ENCODE measurements at places on chromosomes 7 and 10.

DNA sequence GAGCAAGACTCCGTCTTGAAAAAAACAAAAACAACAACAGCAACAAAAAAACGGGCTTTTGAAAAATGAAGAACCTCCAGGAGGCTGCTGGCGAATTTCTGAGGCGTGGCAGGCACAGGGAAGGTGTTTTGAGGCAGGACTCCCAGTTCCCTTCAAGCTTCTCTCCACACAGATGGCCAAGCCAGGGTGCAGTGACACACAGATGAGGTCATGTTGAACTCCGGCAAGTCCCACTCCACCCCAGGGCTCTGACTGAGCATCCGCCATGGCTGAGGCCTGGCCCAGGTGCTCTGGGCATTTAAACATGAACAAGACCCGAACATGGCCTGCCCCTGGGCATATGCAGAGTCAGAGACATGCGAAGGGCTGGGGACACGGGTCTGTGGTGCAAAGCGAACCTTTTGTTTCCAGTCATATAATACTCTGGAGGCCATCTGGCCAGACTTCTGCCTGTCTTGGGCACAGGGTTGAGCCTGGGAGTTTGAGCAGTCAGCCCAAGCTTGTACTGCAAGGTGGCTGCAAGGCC is 514.6 kb upstream of the FOXK1 start:
- no peak for DNase-seq

- DNase-seq = no peak
These were observed 252.3 kb downstream of the ARL4A start for GRCh38 chr7:12939694-12940093.

DNA sequence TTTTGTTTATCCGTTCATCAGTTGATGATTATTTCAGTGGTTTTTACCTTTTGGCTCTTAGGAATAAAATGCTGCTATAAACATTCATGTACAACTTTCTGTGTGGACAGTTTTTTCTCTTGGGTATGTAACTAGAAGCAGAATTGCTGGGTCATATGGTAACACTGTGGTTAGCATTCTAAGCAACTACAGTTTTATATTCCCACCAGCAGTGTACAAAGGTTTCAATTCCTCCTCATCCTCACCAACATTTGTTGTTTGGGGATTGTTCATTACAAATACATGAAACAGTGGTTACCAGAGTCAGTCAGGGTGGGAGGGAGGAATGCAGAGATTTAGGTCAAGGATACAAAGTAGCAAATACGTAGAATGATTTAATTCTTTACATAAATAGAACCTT is 97.0 kb downstream of the NPSR1 start:
- no peak for DNase-seq

DNA sequence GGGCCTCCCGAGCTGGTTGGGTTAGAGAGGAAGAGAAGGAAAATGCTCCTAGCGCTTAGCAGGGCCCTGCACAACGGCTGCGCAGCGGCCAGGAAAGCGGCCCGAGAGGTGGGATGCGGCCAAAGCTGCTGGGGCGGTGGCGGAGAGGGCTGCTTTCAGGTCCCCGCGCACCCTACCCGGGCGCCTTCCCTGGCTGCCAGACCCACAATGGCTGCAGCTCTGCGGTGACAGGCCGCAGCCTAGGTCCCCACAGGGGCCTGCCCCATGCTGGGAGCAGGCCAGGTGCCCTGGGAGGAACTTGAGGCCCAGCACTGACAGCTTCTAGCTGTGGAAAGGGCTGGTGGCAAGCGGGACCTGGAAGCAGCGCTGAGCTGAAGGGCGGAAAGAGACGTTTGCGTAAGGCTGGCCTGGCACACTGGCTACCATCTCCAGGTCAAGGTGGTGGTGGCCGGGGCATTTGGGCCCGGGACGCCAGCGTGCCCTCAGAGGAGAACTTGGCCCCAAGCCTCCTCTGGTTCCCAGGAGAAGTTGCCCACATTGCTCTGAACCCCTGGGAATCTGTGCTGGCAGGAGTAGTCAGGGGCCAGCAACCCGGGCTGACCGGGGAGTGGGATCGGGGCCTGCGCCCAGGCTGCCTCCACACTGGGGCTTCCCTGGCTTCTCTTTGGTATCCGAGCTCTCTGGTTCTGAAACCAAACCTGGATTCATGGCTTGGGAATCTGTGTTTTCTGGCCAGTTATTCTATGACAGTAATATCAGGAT is 72.9 kb upstream of the ZNF804B start:
- no peak for DNase-seq

GRCh38 chr7:2182461-2182860 is 50.3 kb downstream of the MAD1L1 start:
- DNase-seq = no peak

DNA sequence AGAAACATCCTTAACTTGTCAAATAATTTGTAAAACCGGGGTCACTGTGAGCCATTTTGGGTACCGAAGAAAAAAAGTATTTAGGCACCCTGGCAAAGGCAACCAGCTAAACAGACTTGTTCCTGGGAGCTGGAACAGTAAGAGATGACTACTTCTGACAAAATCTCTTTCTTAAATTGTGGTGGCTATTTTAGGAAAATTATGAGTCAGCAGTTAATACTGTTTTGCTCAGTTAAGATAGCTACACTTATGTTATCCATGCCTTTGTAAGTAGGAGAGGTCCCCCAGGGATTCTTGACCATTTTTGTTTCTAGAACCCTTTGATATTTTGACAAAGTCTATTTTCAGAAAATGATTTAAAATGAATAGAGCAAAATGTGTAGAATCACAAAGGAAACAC is 68.7 kb downstream of the TAX1BP1 start:
- DNase-seq = no peak

DNA sequence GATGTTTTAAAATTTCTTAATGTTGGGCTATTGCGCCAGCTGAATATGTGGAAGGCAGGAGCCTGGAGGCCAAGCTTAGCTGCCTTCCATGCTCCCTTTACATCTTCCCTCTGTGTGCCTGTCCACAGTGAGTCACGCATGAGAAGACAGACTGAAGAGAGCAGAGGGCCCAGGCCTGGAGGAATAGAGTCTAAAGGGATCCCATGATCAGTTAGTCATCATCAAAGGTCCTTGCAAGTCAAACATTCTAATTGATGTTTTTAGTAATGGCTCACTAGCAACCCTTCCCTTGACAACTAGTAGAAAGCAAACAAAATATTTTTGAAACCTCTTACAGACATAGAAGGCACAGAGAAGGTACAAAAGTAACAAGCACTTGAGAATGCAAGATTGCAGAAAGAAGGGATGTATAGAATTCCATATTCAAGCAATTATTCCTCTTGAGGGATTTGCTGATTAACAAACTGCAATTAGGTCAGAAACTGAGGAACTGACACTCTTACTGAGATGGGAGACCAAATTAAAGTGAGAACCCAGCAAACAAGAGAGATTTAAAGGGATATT is 30.7 kb upstream of the APBB1IP start:
- no peak for DNase-seq

DNA sequence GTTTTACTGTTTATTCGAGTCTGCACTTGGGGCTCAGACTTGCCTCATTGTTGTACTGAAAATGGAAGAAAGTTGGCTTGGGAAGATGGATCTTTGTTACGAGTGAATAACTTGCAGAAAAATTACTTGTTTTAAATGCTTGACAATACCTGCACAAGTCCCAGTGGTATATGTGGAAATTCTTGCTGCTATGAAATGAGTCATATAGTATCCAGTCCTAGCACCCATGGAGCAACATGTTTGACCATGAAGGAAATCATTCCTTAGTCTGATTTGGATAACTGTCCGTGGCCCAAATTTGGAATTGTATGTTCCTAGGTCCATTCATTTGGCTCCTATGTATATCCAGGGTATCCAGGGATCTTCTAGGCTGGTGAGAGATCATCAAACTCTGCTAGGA is 1096.8 kb downstream of the KCNMA1 start:
- no peak for DNase-seq

GRCh38 chr10:66999762-67000545 is 74.1 kb downstream of the LRRTM3 start:
- DNase-seq = no peak

DNA sequence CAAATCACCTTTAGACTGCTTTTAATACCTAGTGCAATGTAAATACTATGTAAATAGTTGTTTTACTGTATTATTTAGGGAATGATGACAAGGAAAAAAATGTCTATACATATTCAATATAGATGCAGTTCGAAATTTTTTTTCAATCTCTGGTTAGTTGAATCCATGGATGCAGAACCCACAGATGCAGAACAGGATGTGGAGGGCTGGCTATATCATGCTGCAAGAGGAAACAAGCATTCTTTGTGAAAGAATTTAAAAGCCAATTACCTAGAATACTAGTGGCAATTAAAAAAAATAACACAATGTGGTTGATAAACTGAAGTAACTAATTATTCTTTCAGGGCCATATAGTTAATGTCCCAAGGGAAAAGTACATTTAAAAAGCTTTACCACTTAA is 170.4 kb downstream of the ZNF438 start:
- DNase-seq = no peak

DNA sequence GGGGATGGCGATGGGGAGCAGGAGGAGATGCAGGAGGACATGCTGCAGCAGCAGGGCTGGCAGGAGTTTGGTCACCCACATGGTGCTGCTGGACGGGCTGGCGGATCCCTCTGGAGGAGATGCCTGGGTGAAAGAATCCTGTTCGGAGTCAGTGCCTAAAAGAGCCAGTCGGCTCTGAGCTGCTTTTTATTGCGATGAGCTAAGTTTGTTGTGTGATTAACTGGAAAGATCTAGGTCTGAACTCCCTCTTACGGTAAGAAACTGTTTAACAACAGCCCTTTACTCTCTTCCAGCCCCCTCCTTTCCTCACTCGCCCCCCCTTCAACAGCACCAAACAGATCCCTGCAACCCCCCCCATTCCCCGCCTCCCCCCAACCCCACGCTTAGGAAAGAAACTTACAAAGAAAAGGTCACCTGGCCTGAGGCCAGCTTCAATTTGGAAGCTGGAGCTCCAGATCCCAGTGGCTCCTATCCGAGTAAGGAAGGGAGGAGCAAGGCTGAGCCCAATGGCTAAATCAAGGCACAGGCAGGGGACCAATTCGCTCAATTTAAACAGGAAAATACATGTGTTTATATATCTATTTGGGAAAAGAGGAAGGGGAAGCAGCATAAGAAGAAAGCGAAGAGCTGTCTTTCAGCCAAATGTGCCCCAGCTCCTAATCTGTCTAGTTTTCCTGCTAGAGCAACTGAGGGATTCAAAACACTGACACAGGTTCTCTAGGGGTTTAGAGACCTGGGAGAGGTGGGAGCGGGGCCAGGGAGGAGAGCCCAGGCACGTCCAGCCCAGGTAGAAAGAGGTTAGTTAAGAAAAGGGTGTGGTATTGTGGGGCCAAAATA is at the start of gene HGF:
Gene HGF, minus strand, starts transcription at position 157 of the 837 bp plus-strand sequence. Its CDS starts 76 bp downstream, at position 81.
- no peak for DNase-seq

DNA sequence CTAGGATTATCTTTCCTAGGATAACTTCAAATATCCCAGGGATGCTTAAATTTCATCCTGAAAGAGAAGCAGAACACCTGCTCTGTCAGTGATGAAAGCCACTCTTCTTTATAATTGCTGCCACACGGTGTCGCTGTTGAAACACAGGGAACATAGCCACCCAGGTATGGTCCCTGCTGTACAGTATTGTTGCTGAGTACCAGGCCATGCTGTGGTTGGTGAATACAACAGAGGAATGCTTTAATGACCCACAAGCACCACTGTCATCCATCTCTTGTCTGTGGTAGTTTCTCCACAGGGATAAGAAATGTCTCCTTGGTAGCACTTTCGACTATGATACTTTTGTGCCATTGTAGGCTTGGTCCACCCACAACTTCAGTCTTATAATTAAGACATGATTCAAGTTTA is 70.6 kb upstream of the STARD3NL start:
- peak; percentile 24 for DNase-seq

GRCh38 chr10:97553575-97554031 is 19.0 kb upstream of the ANKRD2 start:
- peak; percentile 26 for DNase-seq

- no peak for DNase-seq
These were observed 111.4 kb upstream of the JCAD start for GRCh38 chr10:30170814-30171213.

DNA sequence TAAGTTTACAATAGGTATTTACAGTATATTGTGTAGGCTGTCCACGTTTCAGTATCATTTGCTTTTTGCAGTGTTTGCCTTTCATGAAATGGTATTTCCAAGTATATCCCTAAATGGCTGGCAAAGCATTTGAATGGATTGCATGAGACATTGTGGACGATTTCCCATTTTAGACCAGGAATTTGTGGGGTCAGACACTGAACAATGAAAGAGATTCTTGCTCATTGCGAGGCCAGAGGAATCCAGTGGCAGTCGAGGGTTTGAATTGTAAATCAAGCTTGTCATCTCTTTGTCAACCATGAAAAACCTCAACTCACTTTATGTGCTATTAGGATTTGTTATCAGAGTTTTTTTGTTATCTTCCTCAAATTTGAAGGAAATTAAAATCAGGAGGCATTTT is 70.8 kb downstream of the CREB5 start:
- DNase-seq = no peak

- no peak for DNase-seq
These were observed 215.9 kb downstream of the PARD3 start for GRCh38 chr10:34599026-34599795.

DNA sequence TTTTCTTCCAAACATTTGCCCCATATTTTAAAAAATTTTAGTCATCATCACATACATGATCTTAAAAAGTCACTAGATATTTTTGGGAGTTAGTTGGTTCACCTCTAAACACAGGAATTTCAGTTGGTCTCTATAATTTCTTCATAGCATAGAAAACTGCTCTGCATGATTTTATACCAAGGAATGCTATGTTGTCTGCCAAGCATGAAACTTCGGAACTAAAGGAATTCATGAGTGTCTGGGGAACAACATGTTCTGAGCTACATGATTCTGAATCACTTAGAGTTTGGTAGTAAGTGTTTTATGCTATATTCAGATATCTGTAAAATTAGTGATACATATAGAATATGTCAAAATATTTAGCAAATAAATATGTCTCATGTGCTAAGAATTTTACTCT is 957.8 kb downstream of the GATA3 start:
- no peak for DNase-seq

- no peak for DNase-seq
These were observed 167.5 kb downstream of the SEPTIN7 start for GRCh38 chr7:35968140-35968940.

DNA sequence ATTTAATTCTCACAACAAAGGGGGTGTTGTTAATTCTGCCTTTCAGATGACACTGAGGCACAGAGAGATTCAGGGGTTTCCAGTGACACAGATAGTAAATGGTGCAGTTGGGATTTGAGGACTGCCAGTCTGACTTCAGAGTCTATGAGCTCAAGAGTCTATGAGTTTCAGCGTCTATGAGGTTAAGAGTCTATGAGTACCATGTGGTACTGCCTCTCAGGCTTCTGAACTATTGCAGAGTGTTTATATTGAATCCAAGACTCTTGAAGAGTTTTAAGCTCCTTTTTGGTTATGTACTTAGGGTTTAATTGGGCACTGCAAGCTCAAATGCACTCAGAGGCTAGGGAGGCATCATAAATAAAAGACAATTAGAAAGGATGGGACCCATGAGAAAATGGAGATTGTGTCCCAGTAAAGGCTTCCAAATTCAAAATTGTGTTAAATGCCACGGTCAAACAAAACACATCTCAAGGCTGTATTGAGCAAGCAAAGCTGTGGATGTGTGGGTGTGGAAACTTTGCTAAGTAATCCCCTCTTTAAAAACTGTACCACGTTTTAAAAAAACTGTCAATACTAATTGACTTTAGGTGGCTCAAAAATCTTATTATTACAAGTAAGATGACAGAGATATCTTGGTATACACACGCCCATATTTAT is 123.9 kb upstream of the FAM171A1 start:
- no peak for DNase-seq

GRCh38 chr7:145434811-145435210 is 599.0 kb upstream of the TPK1 start:
- no peak for DNase-seq

GRCh38 chr7:159112136-159113011 is 32.3 kb downstream of the VIPR2 start:
- no peak for DNase-seq
